Amygdala (tissue), 56 donors: ENCODE measurements at places on chromosomes 5 and 9.

DNA sequence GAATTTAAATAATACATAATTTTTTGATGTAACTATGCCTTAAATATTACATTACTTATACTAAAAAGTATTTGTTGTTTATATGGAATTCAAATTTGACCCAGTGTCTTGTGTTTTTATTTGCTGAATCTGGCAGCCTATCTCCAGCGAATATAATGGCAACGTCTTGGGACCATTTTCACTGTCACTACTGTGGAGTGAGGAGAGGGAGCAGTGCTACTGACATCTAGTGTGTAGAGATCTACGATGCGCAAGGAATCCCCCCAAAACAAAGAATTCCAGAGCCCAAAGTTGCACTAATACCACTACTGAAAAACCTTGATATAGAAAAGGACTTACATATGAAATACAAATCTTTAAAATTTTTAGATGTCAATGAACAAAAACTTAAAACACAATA lies 314.4 kb downstream of the DRD1 start:
- DNase-seq, result no peak

GRCh38 chr5:178280631-178281030 lies 48.0 kb upstream of the PHYKPL start:
- DNase-seq, result no peak

GRCh38 chr5:180274695-180275094 lies 17.2 kb downstream of the MAPK9 start:
- no peak for DNase-seq

GRCh38 chr9:134922932-134923240 lies 5.2 kb upstream of the FCN1 start:
- no peak for DNase-seq

GRCh38 chr5:158637039-158637438 lies 462.7 kb downstream of the EBF1 start:
- no peak for DNase-seq

- no peak for DNase-seq
Measured at GRCh38 chr5:67795781-67796477, 419.6 kb upstream of the PIK3R1 start.
